Pulmonary artery endothelial cell (primary cell): ENCODE measurements at places on chromosomes 3 and 15. TPM values are rescaled to one million over a fixed set of nuclear protein-coding genes. Genes with fewer than 3 reads are reported as not detected.

GRCh38 chr15:96053031-96053780 lies 277.3 kb upstream of the NR2F2 start:
- DNase-seq = no peak

DNA sequence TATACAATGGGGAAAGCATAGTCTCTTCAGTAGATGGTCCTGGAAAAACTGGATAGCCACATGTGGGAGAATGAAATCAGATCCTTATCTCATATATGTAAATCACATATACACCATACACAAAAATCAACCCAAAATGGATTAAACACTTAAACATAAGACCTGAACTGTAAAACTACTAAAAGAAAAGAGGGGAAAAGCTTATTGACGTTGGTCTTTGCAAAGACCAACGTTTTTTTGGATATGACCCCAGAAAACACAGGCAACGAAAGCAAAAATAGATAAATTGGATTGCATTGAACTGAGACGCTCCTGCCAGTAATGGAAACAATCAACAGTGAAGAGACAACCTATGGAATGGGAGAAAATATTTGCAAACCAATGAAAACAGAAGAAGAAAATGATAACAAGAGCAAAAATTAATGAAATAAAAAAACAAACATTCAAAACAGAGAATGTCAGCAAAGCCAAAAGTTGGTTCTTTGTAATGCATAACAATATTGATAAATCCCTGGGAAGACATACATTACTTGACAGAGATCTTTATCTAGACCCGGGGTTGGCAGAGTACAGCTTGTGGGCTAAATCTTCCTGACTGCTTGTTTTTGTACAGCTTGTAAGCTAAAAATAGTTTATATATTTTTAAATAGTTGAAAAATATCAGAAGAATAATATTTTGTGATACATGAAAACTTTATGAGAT lies 86.9 kb downstream of the NEO1 start:
- DNase-seq = no peak

DNA sequence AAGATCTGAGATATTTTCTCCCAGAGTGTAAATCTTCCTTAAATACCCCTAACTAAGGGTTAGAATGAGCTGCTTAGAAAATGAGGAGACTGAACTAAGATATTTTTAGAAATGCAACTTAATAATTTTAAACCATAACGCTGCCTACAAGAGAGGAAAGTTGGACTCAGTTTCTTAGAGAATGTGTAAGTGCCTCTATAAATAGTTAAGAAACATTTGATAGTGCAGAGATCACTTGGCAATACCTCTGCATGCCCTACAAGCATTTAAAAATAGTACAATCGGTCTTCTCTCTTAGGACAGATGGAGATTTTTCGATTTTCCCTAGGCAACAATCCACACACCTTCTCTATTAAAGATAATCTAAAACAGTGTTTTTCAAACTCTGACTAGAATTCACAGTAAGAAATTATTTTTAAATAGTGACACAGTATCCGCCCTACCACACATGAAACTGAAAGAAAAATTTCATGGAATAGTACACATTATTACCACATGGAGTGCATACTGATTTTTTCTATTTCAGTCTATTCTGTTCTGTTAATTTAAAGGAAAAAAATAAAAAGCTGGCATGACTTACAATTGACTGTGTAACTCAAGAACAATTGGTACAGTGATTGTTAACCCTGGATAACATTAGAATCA lies 83.2 kb downstream of the GADL1 start:
- DNase-seq = no peak

DNA sequence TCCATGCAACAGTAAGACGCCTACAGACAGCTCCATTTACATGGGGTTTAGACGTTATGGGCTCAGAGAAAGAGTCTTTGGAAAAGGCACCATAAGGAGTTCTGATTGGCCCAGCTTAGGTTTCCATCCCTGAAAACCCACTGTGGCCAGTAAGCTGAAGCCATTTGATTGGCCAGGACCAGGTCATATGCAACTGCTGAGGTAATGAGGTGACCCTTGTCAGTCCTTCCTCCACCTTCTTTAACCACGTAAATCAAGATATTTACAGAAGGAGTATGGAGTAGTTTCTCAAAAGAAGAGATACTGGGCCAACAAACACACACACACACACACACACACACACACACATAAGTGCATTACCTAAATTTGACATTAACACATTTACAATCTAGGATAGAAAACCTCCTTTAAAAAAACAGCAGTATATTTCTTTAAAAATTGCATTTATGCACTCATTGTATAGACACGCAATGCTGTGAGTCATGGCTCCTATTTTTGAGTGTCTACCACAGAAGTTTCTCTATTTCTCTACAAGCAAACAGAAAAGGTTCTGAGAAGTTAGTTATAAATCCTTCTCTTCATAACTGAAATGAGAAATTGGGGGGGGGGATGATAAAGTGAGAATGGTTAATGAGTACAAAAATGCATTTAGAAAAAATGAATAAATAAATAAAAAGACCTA lies 16.3 kb upstream of the MB21D2 start:
- no peak for DNase-seq

DNA sequence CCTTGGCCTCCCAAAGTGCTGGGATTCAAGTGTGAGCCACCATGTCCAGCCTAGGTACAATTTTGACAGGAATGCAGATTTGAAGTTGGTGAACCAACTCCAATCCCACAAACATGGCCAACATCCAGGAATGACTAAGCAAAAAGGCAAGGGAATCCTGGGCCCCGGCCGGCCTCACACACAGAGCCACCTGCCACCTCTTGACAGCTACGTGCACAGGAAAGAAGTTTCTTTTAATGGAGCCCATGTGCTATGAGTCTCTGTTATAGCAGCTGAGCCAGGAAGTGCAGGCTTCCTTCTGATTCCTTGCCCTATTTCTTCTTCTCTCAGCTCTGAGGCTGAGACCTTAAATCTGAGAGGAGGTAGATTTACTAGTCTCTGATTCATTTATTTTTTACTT lies 8.8 kb downstream of the TMEM40 start:
- DNase-seq = no peak

DNA sequence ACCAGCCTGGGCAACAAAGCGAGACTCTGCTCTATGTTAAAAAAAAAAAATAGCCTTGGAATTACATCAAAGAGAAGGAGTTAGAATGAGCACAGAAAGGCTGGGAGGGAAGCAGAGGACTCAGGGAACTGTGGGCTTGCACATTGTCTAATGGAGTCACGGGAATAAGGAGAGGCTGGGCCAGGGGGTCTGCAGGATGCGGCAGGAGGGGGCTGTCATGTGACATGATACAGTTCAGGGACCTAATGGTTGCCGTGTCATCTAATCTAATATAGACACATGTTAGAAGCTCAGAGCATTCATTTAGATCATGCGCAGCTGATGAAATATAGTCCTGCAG lies 32.5 kb downstream of the GRK7 start:
- no peak for DNase-seq

DNA sequence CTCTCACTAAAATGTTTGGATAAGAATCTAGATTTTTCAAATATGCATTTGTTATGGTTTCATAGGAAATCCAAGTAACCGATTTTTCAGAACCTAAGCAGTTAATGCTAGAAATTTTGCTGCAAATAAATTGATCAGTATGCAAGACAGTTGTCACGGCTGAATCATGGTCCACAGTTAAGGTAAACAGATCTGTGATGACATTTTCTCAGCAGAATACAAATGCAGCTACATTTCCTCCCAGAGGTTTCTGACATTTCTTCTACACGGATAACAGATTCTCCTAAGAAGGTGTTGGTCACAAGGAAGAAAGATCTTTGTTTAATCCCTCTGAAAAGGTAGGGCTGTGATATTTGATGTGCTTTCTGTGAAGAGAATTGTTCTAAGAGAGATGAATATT lies 36.9 kb downstream of the ARNT2 start:
- DNase-seq = no peak

DNA sequence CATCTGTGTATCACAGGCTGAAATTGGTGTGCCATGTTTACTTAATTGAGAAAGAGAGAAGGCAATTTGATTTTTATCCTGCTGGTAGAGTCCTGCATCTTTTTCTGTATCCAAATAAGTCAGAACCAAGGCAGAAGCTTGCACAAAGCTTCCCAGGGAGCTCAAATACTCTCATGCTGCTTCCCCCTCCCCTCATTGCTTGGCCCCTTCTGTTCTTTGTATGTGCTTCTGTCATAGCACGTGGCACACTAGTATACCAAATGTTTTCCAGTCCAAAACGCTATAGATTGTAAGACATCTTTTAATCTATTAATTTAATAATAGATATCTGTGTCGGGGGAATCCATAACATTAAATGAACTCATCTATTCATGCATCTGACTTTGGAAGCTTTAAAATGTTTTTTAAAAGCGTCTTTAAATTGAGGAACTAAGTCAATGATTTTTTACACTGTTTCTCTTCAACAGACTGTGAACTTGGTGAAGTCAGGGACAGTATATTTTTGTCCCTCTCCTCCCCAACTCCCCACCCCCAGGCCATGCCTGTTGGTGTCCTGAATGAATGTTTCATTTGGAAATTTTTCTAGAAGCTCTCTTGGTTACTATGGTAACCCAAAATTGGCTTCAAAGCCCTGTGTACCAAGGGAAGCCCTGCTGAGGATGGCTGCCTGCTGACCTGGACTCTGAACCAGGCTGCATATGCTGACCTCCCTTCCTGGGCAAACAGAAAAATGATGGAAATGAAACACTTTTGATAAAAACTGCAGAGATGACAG lies 26.2 kb upstream of the SLC35G2 start:
- no peak for DNase-seq

GRCh38 chr3:94946683-94947082 lies 883.8 kb downstream of the NSUN3 start:
- no peak for DNase-seq

DNA sequence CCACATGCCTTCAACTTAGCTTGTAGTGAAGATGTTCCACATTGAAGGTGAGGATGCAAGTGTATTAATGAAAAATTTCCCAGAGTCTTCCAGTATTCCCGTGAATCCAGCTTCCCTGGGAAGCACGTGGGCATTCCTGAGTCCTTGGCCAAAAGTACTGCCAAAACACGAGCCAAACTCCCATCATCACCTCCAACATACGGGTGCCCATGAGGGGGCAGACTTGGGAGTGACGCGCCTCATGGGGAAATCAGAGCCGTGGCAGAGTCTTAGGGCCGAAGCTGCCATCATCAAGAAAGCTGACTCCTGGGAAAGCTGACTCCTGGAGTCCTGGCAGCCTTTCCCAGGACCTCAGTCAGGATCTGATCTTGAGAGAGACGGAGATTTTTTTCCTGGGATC lies 20.1 kb upstream of the TM2D3 start:
- no peak for DNase-seq

GRCh38 chr15:45139770-45140169 lies 10.0 kb downstream of the DUOX1 start:
- DNase-seq = no peak

- DNase-seq = no peak
These were observed 159.9 kb downstream of the KLF13 start for GRCh38 chr15:31486506-31486905.

DNA sequence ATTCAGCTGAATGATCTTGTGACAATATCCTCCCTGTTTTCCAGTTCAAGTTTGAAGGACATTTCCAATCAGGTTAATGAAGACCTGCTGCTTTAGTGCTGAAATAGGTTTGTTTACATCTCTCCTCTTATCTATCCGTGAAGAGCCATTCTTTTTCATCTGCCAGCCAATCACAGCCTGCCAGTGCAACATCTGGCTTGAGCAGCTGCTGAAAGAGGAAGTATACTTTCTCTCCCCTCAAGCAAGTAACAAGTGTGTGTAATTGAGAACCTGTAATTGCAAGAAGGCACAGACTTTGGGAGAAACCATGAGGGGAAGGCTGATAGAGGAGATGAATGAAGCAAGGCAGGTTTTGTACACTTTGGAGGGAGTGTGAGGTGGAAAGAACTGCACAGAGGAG lies 404.3 kb downstream of the AGBL1 start:
- no peak for DNase-seq

GRCh38 chr3:177598097-177598833 lies 401.0 kb upstream of the TBL1XR1 start:
- DNase-seq = no peak

GRCh38 chr3:133540896-133541674 lies 32.4 kb upstream of the CDV3 start:
- peak; percentile 63 for DNase-seq

DNA sequence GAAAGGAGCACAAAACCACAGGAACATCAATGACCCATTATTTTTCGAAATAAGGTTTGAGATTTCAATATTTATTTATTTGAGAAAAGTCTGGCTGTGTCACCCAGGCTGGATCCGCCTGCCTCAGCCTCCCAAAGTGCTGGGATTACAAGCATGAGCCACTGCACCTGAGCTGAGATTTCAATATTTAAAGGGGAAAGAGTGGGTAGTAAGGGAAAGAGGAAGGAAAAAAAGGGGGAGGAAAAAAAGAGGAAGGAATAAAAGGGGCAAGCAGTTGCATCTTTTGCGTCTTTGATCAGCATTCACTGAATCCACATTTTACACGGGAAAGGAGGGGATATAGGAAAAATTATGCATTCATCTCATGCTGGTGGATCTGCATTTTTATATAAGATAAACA lies 47.4 kb downstream of the ERICH6 start:
- no peak for DNase-seq

DNA sequence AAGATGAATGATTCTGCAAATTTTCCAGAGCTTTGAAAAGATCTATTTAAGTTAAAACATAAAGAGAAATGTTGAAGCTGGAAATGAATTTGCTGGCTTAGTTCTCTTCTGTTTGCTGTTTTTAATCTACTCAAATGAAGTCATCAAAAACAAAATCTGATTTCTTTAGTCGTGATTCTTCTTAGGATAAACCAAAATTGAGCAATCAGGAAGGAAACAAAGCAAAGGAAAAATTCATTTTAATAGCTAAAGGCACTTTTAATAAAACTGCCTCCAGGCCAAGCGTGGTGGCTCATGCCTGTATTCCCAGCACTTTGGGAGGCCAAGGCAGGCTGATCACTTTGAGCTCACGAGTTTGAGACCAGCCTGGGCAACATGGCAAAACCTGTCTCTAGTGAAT lies 91.2 kb downstream of the DUT start:
- DNase-seq = no peak

GRCh38 chr3:183797996-183798395 lies 27.4 kb downstream of the MAP6D1 start:
- no peak for DNase-seq

DNA sequence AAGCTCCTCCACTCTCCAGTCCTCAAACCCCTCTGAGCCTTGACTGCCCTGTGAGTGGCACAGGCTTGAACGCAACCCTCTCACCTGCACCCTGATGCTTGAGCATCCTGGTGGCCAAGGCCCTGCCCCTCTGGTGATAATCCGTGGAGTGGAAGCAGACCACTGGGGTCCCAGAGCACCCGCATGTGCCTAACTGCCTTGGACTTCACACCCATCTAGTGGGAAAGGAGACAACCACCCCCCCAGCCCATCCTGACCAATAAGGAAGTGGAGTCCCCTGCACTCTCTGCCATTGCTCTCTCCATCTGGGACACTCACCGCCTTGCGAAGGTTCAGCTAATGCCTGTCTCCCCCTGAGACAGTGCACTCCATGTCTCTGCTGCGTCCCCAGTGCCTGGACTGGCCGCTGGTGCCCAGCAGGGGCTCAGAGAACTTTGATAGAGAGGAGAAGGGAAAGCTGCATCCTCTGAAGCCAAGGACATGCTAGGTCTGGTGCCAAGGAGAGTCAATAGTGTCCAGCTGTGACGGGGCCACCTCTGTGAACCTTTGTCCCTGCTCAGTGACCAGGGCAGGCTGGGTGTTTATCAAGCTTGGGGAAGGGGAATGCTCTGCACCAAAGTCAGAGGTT lies 3.4 kb downstream of the KLF15 start:
- no peak for DNase-seq

The SEC11A gene
- total RNA-seq = 226 and 288 TPM in 2 replicates

The RASSF1 gene
- 17.0 and 22.5 TPM in 2 replicates for total RNA-seq

The SHF gene
- 1.2 and 1.9 TPM in 2 replicates for total RNA-seq

The CLRN1 gene
- total RNA-seq = not detected in 2 replicates

The GHRL gene
- not detected in 2 replicates for total RNA-seq

The MUC20 gene
- total RNA-seq = 0.20 TPM in 1 of 2 replicates, not detected in the other

The THBS1 gene
- total RNA-seq = 5,210 and 8,327 TPM in 2 replicates
